ENCODE measurements at places on chromosomes 3 and 15. TPM values are rescaled to one million over a fixed set of nuclear protein-coding genes. Genes with fewer than 3 reads are reported as not detected.
A peak's percentile ranks its signal among the peaks of the same experiment; 100 is the strongest.

- DNase-seq = no peak
Observed at GRCh38 chr3:129927072-129927471, 33.6 kb upstream of the TMCC1 start.

Gene TEX55
- not detected for total RNA-seq

Gene CLDN1
- not detected for total RNA-seq

DNA sequence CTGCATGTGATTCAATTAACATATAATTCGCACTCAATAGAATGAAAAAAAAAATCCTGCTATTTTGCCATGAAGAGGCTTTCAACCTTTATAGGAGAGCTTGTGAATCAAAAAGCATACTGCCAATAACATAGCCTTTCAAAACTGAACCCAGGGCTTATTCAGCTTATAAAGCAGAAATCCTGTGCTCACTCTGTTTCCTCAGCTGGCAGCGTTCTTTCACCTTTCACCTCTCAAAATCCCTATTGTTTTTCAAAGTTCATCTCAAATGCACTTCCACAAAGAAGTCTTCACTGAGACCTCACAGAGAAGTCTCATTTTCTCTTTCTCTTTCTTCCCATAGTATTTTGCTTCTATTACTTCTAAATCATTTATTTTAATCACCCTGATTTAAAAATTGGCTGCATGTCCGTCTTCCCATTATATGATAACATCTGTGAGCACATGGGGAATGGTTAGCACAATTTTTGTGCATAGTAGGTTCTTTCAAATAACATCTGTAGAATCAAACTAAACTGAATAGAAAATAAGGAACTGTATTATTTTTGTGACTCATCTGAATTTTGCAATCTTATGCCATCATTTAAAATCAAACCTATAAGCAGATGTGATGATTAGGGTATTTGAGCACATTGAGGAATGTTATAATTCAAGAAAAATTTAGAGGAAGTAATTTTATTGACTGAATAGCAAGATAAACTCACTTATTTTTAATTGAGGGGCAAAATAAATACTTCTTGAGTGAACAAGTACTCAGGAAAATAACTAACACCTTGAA is 373.4 kb downstream of the NLGN1 start:
- DNase-seq = no peak

GRCh38 chr3:106288781-106289180 is 420.0 kb upstream of the CBLB start:
- DNase-seq = no peak

Gene RPSA
- 2,014 TPM for total RNA-seq

GRCh38 chr3:43856761-43857160 is 166.0 kb downstream of the ABHD5 start:
- no peak for DNase-seq

Gene NUP210
- 45.0 TPM for total RNA-seq

GRCh38 chr3:1172644-1173043 is 79.8 kb downstream of the CNTN6 start:
- peak; percentile 81 for DNase-seq

DNA sequence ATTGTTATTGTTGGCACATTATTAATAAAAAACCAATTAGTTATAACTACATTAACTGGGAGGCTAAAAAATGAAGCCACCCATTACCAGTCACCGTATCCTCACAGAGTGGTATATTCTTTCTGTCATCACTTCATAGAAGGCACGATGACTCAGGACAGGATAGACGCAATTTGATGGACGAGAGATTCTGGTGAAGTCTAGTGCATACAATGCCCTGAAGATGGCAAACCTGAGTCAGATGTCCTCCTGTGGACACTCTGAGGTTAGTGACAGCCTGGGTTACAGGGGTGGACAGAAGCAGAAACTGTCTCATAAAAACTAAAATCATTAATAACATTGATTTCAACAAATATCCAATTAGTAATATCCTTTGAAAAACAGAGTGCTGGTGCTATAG is 150.3 kb downstream of the SLC9A9 start:
- DNase-seq = no peak

GRCh38 chr15:73608941-73609340 is 24.2 kb downstream of the NPTN start:
- DNase-seq = no peak

Gene ZNF80
- not detected for total RNA-seq

Gene SLC15A2
- 0.07 TPM for total RNA-seq

Gene NOX5
- total RNA-seq = not detected

- DNase-seq = peak; percentile 35
Observed at GRCh38 chr15:55627730-55628368, 39.7 kb upstream of the PYGO1 start.

DNA sequence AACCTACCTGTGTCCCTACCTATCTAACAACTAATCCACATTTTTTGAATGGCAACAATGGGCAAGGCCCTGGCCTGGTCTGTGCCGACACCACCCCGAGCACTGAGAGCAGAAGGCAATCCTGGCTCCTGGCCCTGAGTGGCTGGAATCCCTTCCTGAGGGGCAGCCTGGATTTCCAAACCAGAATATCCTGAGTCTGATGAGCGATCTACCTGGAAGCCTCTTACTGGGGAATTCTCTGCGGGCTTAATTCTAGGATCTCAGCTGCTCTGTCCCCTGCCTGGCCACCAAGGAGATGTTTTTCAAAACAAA is 22.1 kb downstream of the ATP2B2 start:
- DNase-seq = peak; percentile 94

Gene SLC22A14
- total RNA-seq = not detected

GRCh38 chr3:10883478-10884234 is 67.6 kb downstream of the SLC6A11 start:
- no peak for DNase-seq

DNA sequence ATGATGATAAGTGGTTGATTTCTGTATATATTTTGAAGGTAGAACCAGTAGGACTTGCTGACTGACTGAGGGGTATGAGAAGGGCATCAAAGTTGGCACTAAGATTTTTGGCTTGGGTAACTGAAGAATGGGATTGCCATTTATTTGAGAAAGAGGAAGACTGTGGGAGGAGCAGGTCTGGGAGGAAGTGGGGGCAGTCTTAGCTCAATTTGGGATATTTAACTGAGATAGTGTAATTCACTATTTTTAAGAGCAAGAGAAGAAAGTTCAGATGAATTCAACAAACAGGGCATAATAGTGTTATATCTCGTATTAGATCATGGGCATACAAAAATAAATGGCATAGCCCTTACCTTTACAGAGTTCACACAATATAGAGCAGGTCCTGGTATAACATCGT is 1.7 kb downstream of the BUB1B start:
- DNase-seq = no peak

DNA sequence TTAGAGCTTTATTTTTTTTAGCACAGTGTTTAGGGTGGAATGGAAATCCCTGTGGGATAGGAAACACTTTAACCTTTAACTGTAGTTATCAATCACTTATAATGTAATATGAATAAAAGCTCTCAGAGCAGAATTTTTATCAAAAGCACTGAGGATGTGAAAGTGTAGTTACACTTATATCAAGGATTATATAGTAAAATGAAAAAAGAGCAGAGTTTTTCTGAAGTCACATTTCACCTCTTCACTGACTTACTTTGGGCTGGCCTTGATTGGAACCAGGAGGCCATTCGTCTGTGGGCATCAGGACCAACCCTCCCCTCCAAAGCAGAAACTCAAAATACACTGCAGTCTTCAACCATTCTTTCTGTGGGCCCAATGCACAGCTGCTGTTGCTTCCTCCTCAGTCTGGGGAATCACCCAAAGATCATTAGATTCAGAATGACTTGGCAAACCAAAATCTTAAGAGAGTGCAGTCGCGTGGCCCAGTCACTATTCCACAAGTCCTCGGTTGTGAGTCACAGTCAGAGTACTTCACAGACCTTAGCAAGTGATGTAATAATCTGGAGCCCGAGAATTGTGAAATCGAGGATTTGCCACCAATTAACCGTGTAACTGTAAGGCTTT is 132.6 kb upstream of the COL8A1 start:
- no peak for DNase-seq

Gene APBA2
- total RNA-seq = 20.8 TPM

DNA sequence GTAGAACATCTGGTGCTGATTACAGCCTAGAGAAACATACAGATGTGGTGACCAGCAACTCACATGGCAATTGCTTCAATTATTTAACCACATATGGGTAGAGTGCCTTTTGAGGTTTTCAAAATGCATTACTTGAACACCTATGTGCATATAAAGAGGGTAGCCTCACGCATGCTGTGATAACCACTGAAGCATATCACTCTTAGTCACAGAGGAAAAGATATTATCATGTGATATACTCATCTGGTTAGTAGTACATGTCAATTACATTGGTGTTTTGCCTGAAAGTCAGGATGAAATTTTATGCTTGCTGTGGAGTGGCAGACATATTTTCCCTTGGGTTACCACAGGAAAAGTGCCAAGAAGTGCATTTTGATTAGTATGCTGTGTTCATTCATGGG is 459.3 kb upstream of the AGTR1 start:
- no peak for DNase-seq
